NCI-H748 treated with DMSO at 0.1 percent for 48 hours (cell line): ENCODE measurements at places on chromosomes 1 and 21.

DNA sequence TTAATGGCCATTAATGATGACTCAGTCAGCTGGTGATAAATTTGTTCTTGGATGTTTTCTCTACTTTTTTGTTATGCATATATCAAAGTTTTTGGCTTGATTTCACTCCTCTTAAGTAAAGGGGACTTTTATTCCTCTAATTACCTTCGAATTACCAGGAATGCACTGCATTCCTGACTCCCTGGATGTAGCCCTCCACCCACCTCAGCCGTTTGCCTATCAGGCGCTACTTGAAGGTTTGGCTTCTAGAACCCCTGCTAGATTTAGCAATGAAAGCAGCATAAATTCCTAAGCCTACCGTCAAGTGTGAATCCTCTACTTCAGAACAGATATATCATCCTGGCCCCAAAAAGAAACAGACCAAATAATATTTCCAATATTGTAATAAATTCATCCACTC, 387.8 kb upstream of the ADGRL2 start:
- DNase-seq, result no peak

DNA sequence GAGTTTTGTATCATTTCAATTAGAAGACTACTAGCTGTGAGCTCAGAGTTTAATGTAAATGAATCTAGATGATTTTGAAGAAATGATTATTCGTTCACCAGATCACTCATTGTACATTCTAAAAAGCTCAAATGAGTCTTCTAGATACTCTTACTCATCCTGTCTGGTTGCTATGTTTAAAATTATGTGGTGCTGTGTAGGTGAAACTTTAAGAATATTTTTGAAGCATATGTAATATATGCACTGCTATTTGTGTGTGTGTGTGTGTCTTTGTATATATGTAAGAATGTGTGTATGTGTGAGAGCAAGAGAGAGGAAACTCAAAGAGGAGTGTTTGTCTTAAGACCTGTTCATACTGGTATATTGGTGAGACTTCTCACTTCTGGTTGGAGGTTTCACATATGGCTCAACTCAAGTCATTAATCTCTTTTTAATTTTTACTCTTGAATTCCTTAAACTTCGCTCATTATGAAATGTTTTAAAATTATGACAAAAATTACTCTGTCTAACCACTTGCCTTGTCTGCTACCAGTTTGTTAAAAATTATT, 8.6 kb upstream of the C1orf105 start:
- DNase-seq, result no peak

GRCh38 chr21:26148071-26148839, 22.3 kb downstream of the APP start:
- no peak for DNase-seq

DNA sequence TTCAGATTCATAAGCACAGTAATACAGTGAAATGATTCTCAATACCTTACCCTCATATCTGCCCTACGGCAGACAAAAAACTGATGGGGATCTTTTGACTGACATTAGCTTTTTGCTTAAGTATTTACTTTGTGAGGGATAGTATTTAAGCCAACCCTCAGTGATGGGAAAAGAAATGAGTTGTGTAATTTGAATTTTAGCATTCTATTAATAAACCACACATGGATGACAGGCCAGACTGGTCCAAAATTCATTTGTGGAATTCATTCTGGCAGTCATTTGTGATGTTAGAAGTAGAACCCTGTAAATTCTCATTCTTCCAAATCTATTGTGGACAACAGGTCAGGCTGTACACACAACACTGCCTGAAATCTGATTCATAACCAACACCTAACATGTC, 14.9 kb downstream of the TRIM33 start:
- no peak for DNase-seq

GRCh38 chr1:225944951-225945350, 3.9 kb upstream of the LEFTY2 start:
- DNase-seq, result no peak

DNA sequence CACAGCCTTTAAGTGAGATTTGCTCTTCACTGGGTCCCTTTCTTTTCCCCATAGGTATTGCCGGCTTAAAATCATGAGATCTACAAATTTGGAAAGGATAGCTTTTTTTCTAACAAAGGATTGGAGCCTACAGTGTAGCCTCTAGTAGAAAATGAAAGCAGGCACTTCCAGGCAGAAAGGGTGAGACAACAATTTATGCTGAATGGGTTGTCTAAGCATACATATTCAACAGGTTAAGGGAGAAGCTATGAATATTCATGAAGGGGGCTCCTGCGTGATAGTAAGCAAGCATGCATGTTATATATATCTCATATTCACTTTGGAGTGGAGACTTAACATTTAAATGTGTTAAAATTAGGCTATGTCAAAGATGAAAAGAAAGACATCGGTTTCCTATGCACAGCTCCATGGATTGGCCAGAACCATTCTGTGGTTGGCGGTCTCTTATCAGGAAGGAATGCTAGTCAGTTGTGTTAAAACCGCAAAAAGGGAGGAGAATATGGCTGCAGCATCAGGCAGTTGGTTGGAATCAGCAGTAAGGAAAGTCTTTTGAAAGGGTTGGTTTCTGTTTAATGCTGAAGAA, 66.0 kb downstream of the VCAM1 start:
- no peak for DNase-seq

- DNase-seq, result no peak
These were observed 310.0 kb upstream of the RUNX1 start for GRCh38 chr21:35359076-35359475.

DNA sequence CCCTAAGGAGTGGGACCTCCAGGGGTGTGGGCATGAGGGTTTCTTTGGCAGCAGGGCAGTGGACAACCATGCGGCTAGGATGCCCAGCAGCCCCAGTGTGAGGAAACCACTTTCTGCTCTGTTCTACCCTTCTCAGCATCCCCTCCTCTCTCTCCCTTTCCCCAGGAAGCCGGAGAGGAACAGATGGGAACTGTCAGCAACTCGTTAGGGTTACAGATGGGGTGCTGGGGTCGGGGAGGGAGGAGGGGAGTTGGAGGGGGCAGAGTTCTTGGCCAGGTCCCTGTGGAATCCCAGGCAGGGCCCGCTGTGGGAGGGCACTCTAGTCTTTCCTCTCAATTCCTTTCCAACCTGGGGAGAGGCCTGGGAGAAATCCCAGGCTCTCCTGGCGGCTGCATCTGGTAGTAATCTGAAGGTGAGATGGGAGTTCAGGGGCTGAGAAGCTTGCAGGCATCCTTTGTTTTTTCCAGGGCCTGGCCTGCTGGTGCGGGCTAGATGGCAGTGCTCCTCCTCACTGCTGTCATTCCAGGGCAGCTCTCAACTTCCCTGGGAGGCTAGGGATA, 93.9 kb upstream of the CSF3R start:
- no peak for DNase-seq

- DNase-seq, result peak; percentile 35
These were observed 5.4 kb downstream of the OBSCN start for GRCh38 chr1:228212966-228213844.

DNA sequence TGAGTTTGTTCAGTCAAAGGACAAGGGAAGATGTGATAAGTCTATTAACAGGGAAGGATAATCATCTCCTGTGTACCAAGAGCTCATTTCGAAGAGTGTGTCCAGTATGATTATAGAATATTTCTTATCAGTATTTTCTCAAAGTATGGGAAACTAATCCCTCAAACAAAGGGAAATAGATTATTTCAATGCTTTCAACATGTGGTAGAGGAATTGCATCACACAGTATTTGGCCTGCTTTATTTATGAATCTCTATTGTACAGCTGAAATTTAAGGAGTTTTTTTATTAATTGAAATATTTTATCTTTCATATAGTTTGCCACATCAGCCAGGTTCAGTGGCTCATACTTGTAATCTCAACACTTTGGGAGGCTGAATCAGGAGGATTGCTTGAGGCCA, 151.0 kb downstream of the CLEC20A start:
- no peak for DNase-seq

DNA sequence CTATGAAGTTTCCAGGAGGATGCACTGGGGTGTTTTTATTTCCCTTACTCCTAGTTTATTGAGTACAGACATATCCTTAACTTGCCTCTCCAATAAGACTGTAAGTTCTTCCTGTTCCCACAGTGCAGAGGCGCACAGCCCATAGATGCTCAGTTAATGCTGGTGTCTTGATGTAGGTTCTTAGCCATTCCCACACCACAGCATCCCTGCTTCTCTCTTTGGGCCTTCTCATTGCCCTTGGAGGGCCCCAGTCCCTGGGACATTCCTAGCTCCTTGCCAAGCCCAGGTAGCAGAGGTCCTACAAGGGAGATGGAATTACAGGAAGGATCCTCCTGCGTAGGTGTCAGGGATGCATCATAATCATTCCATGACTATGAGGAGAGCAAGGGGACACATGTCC, 61.6 kb upstream of the HMGB4 start:
- DNase-seq, result no peak
